ENCODE measurements at places on chromosomes 1 and 21.

DNA sequence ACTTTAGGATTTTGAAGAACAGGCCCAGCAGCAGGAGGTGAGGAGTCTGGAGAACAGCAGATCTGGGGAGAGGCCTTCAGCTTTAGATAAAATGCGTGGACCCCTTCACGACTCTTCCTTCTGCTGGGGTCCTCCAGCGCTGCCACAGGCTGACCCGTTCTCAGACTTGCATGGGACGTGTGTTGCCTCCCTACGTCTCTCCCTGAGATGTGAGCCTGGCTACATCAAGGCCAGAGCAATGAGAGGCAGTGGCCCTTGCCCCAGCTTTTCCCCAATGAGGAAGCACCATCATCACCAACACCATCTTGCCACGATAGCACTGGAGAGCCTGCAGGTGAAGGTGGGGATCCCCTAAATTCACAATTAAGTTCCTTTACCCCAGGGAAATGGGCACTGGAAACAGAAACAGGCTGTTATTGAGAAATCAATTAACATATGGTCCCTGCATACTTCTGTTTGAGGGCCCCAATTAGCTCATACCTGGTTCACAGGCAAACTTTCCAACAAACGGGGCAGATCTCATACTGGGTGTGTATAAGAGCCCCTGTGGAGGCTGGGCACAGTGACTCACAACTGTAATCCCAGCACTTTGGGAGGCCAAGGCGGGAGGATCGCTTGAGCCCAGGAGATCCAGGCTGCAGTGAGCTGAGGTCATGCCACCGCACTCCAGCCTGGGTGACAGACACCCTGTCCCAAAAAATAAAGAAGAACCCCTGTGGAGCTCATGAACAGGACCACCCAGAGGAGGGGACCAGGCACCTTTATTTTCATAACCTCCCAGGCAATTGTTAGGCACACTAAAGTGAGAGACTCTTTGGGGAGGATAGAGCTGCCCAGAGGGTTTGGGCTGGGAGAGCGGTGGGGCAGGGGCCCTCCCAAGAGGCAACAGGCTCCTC, 12.1 kb upstream of the ADAMTSL4 start:
- no peak for DNase-seq

DNA sequence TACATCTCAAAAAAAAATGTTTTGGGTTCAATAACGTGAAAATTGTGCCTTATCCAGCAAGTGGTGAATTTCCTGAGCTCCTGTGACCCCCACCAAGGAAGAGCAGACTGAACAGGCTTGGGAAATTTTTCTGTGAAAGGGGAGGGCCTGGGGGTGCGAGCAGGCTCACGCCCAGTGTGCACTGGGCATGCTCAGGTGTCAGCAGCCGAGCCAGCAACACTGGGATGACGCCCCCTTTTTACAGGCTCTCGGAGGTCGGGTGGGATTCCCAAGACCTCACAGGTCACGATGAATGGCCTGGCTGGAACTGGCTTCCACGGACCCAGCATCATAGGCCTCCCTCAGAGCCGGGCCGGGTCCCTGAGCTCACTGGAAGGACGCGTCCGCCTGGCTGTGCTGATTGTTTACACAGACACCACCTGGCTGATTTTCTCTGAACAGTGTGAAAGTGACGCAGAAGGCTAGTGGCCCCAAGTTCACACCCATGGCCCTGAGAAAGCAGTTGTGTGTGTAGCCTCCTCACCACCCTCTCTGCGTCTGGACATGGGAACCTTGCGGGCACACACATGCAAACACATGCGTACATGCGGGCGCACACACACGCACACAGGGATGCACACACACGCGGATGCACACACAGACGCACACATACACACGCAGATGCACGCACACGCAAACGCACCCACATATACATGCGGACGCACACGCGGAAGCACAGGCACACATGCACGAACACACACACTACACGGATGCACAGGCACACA, 9.2 kb downstream of the CSTB start:
- DNase-seq, result no peak

DNA sequence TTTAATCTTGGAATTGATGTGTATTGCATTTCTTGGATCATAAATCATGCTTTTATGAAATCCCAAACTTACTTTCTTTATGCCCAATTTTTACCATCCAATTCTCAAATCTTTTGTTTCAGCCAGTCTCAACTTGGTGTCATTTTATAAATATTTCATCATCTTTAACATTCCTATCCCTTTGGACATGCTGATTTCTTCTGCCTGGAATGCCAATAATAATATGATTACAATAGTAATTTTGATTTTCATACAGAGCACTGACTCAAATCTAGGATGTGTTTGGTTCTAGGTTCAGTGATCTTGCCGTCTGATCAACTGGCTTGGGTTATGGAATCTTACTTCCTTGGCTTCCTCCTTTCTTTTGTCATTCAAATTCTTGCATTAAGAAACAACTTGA, 12.8 kb downstream of the RRP15 start:
- no peak for DNase-seq

GRCh38 chr1:228488818-228489674, 1.9 kb downstream of the RNF187 start:
- DNase-seq, result no peak

GRCh38 chr1:243991650-243992049, 59.4 kb upstream of the ZBTB18 start:
- no peak for DNase-seq

GRCh38 chr1:75812065-75812464, 15.4 kb downstream of the MSH4 start:
- no peak for DNase-seq

GRCh38 chr1:47703981-47704596, 266.2 kb downstream of the FOXD2 start:
- DNase-seq, result peak; percentile 49

DNA sequence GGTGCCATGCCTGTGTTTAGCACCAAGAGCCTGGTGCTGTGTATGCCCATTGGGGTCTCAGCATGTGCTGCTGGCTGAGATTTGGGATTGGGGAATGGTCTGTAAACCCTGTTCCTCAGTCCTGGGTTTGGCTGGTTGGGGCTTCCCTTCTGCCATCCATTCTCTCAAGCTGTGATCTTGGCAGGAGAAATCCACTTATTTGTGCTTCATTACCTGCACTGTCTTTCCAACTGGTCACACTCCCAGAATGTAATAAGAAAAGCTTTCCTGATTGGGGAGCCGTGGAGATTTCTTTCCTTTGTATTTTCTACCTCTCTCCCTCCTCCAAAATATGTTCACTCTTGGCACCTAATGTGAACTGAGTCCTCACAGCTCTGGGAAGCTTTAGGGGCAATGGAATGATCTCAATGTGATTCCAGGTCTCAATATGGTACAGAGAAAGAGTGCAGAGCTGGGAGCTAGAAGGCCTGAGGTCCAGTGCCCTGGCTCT, 23.0 kb upstream of the KCNA10 start:
- no peak for DNase-seq

GRCh38 chr1:207093944-207094343, 5.3 kb downstream of the C4BPB start:
- DNase-seq, result no peak

DNA sequence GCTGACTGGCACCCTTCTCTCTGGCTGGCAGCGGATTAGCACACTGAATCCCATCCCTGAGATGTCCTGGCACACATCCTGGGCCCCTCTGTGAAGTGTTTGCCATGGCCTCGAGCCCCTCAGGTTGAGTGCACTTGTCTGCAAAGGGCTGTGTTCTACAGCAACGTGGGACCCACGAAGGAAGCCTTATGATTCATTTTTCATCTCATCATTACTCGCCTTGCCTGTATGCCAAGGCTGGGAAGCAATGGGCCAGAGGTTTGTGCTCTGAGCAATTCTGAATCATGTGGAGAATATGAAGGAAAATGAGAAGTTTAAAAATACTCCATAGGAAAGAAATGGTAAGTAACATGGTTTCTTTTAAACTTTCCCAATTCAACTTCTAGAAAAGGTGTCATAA, 124.8 kb upstream of the LMO4 start:
- no peak for DNase-seq

DNA sequence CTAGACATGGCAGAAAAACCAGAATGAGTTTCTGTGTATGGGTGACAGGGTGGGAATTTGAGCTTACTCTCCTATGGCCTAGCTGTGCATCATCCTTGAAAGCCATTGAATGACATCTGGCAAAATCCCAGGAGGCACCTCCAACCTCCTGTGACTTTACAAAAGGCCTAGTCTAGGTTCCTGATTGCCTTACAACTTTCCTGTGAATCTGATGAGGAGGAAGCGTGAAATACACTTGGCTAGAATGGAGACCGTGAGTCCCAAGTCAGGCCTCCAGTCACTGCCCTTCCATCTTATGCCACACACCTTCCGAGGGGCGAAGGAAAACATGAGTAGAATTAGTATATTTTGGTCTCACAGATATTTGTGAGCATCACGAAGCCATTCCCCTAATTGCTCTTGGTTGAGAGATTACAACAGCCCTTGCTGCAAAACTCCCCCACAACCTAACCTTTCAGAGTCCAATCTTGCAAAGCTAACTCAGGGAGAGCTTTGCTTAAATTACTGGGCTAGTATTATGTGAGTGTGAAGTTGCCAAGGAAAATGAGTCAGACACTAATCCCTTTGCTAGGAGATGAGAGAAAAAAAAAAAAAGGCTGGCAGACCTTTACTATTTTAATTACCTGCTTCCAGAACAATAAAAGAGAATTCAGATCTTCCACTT, 36.3 kb upstream of the PAXBP1 start:
- no peak for DNase-seq

GRCh38 chr1:201486187-201486586, 17.2 kb upstream of the PHLDA3 start:
- DNase-seq, result no peak

- no peak for DNase-seq
These were observed 30.6 kb downstream of the WLS start for GRCh38 chr1:68201546-68202238.

DNA sequence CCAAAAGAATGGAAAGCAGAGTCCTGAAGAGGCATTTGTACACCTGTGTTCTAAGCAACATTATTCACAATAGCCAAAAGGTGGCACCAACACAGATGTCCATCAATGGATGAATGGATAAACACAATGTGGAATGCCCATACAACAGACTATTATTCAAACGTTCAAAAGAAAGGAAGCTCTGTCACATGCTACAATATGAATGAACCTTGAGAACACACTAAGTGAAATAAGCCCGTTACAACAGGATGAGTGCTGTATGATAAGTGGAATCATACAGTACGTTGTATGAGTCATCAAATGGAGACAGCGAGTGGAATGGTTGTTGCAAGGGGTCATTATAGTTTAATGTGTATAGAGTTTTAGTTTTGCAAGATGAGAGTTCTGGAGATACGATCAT, 80.1 kb downstream of the SH3BGR start:
- DNase-seq, result peak; percentile 13
